Activated CD4-positive, alpha-beta T cell treated with anti-CD3 and anti-CD28 coated beads for 24 hours (primary cell): ENCODE measurements at places on chromosomes 7 and 10.

DNA sequence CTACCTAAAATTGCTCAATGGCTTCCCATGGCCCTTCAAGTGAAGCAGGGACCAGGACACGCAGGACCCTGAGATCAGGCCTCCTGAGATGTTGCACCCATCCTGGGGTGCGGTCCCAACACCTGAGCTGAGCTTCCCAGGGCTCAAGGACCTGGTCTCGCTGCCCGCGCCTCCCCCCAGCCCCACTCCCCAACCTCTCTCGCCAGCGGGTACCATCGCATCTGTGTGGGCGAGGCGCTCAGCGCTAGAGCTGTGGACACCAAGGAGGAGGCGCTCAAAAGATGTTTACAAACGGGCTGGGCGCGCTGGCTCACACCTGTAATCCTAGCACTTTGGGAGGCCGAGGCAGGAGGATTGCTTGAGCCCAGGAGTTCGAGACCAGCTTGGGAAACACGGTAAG, 7.4 kb upstream of the CRYGN start:
- no peak for DNase-seq

DNA sequence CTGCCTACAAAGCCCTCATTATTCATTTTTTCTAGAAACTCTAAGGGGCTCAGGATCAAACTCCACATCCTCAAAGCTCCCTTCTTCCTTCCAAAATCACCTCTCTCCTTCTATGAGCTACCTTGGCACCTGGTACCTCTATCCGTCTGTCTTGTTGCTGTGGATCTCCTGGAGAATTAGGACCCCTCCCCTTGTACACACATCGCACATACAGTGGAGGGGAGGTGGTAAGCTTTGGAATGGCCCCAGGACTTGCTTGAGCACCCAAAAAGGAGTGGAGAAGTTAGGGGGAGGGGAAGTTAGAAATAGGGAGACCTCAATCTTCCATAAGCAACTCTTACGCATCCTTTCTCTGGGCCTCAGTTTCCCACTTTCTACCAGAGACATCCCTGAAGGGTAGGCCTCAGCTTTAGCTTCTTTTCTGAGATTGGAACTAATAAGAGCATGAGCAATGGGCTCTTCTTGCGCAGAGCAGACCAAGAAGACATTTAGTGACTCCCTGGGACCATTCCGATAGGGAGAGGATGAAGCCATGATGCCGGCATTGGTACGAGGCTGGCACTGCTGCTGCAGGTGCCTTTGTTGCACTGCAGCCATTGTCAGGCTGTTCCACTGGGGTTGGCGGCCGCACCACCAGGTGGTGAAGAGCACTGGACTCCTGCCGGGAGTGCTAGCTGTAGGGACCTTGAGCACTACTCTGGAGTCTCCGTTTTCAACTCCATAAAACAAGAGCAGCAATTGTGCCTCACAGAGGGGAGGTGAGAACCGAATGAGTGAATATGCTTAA, 4.5 kb downstream of the CYP26C1 start:
- DNase-seq: no peak

DNA sequence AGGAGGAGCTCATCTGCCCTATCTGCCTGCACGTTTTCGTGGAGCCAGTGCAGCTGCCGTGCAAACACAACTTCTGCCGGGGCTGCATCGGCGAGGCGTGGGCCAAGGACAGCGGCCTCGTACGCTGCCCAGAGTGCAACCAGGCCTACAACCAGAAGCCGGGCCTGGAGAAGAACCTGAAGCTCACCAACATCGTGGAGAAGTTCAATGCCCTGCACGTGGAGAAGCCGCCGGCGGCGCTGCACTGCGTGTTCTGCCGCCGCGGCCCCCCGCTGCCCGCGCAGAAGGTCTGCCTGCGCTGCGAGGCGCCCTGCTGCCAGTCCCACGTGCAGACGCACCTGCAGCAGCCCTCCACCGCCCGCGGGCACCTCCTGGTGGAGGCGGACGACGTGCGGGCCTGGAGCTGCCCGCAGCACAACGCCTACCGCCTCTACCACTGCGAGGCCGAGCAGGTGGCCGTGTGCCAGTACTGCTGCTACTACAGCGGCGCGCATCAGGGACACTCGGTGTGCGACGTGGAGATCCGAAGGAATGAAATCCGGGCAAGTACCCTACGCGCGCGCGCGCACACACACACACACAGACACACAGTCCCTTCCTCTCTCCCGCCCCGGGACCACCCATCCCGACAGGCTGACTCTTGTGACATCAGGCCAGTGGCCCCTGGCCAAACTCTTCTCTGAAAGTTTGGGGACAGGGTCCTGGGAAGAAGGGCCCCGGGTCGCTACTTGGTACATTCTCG, 538 bp downstream of the TRIM8 start:
- DNase-seq: no peak

DNA sequence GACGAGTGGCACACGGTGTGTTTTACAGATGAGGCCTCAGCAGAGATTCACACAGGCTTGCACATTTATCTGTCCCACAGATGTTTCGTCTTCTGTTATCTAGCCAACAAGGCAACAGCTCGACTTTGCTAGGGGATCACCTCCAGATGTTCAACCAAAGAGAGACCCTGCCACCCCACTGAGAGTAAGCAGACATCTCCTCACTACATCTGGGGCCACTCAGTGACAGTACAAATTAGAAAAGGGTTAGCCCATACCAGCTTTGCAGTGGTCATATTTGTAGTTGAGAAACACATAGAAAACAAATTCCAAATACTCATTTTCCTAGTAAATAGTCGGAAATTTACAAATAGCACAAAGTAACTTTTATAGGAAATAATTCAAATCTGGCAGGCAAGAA, 164.2 kb downstream of the HDAC9 start:
- no peak for DNase-seq

GRCh38 chr10:20147684-20148083, 331.5 kb downstream of the PLXDC2 start:
- no peak for DNase-seq

GRCh38 chr10:1449572-1450205, 287.6 kb downstream of the ADARB2 start:
- DNase-seq: no peak

DNA sequence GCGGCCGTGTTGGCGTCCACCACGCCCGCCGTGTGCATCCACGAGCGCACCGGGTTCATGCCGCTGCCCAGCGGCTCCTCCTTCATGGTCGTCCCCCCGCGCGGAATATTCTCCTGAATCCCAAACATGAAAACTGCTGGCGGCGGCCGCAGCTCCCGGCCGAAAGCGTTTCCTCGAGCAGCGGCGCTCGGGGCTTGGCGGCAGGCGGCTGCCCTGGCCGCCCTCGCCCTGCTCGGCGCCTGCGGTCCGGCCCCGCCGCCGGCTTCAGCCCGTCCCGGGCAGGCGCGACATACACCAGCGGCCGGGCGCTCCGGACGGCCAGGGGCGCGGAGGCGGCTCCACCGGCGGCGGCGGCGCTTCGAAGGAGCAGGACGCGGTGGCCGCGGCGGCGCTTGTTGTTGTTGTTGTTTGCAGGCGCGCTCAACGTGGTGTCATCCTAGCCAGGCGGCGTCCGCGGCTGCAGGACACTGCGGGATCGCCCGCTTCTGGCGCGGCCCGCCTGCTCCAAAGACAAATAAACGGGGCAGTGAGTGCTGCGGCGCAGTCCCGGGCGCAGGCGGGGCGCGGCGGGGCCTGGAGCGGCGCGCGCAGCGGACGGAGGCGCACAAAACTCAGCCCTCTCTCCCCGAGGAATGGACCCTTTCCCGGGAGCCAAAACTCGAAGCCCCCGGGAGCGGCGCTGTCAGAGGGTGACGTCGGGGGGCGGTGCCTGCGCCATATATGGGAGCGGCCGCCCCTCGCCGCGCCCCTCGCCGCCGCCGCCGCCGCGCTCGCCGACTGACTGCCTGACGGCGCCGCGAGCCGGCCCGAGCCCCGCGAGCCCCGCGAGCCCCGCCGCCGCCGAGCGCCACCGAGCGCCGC, at the start of gene EBF3:
Gene EBF3, minus strand, starts transcription at position 634 of the 861 bp plus-strand sequence. Its CDS starts 506 bp downstream, at position 128.
- DNase-seq: no peak

DNA sequence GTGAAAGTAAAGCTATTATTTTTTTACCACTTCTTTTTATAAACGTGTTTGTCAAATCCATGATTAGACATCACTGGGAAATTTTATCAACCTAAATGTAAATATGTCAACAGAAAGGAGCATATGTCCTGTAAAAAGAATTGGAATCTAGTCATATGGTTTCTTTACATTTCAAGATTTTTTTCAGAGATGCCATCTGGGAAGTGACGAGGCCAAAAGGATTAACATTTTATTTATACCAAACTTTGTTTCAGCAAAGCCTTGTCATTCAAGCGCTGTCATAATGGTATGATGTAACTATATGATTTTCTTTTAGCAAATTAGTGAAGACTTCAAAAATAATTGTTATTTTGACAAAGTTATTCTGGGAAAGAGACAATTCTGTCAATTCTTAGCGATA, 117.3 kb downstream of the SEMA3A start:
- DNase-seq: no peak

- DNase-seq: no peak
Observed at GRCh38 chr10:28765641-28766040, 88.3 kb downstream of the BAMBI start.

DNA sequence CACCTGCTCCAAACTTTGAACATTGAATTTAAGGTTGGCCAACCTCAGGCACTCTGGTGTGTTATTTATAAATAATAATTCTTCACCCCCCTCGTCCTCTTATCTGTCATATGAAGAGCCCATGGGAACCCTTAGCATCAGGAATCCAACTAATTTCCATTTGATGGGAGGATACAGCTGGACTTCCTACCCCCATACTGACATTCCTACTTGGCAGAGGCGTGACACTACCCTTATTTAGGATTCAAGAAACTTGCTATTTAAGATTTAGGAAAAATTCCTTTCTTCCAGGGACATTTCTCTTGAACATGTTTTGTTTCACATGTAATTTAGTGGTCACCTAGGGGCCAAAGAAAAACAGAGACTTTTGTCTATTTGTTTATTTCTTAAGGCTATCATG, 171.9 kb upstream of the NRP1 start:
- no peak for DNase-seq

- DNase-seq: no peak
Observed at GRCh38 chr7:94135180-94135579, 131.0 kb upstream of the BET1 start.

DNA sequence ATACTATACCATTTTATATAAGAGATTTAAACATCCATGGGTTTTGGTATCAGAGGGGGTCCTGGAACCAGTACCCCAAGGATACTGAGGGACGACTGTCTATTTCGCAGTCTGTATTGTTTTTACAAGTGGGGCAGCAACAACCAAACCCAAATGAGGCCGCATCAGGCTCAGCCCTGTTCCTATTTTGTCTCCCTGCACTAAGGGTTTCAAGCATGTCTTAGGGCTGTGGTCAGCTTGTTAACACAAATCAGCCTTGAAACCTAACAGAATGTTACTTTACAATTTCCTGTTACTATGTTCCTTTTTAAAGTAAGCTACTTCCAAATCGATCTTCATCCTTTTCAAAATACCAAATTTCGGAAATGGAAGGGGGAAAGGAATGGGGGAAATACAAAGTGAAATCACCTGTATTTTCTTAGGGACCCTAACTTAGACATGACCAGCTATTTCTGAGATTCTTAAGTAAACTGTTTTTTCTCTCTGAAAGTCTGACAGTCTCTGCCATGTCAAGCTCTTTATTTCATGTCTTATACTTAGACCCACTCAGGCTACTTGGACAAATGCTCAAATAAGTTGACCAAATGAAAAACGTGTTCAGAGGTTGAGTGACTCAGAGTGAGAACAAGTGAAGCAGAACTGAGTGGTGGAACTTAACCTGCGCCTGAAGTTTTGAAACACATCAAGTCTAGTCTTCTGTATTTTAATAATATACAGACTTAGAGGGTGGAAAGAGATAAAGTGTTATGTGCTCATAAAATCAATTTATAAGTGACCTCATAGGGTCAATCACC, 75.8 kb downstream of the C1GALT1 start:
- DNase-seq: no peak

DNA sequence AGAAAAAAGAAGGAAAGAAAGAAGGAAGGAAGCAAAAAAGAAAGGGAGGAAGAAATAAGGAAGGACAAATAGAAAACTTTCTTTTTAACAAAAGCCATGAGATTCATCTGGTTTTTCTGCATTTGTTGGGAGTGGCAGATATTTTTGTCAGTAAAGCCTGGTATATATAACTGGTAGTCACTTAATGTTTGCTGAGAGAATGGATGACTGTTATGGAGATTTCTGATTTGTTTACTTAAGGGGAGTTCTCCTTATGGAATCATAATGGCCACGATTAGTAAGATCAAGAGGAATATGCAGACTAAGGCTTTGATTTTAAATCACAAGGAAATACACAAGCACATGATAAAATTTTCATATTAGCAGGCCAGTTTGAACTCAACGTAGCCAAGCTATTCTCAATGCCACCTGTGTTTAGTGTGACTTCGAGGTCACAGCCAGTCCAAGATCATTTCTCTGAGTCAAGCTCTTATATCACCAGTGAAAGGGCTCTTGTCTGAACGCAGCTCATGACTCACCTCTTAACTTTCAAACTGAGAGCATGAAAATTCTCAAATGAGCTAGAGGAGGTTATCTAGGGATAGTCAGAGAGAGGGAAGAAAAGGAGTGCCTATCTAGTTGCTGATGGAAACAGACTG, 445.1 kb upstream of the ZMIZ1 start:
- no peak for DNase-seq

- DNase-seq: peak; percentile 23
Observed at GRCh38 chr7:5824297-5824610, 42.8 kb upstream of the RNF216 start.

- DNase-seq: no peak
Observed at GRCh38 chr10:47111329-47111862, 188.6 kb upstream of the GDF10 start.

DNA sequence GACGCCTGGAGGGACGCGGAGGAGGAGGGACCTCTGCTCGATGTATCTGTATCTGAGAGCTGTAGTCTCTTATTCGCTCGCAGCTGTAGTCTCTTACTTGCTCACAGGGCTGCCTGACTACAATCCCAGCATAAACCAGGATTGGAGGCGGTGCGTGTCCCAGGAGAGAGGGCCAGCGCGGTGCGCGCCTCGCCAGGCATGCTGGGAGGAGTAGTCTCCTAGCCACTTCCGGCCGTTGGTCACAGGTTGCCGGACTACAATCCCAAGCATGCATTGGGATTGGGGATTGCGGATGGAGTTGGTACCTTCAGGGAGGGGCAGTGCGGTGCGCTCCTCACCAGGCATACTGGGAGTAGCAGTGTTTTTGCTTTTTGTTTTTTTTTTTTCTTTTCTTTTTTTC, 421.7 kb upstream of the NUPR2 start:
- no peak for DNase-seq
